ENCODE measurements at places on chromosomes 12 and 14.

- no peak for DNase-seq
Measured at GRCh38 chr12:28253161-28253641, 62.9 kb downstream of the CCDC91 start.

- DNase-seq: no peak
Measured at GRCh38 chr12:946631-947030, 2.9 kb downstream of the RAD52 start.

DNA sequence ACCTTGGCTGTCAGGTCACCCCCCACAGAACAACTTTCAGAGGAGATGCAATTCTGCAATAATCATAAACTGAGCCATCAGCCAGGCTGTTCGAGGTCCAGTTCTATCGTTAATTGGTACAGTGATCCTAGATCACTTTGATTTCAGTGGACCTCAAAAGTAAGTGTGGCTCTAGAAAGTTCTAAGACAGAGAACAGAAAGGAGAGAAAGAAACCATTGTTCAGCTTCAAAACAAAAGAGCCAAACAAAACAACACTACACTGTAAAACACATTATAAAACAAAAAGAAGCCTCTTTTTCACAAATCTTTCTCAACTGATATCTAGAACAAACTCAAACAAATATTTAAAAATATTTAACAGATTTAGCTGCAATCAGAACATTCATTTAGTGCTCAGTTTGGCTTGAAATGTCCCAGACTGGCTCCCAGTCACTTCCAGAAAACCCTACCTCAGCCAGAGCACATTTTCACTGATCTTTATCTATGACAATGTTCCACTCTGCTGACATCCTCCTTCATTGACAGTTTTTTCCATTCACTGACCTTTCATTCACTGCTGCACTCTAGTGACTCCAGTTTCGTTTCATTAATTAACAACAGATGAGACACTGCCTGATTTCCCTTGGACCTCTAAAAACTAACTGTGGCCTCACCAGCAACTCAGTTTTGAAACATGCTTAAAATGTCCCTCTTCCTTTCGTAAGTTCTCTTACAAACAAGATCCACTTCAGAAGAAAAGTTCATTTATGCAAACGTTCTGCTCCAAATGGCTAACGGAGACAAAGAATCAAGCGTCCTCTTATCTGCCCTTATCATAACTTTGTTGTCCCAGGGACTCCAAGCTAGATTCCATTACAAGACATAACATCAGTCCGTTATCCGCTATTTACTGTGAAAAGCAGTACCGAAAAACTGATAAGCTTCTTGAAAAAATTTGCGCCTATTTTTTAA is 56.8 kb downstream of the DUSP16 start:
- DNase-seq: no peak

DNA sequence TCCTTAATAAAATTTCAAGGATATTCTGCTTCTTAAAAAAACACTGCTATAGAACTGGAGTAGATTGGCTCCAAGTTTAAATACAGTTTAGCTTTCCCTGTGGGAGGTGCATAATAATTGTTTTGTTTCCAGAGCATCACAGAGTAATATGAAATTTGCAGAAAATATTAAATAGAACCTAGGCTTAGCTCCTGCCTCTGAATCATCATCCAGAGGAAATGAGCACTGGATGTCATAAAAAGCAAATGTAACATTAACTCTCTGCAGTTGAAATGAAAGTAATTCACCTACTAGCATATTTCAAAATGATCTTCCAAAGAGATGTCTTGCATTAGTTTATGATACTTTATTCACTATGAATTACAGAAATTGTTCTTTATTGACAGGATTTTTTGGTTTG is 769.8 kb downstream of the C12orf50 start:
- no peak for DNase-seq

GRCh38 chr12:77947330-77947729 is 116.6 kb downstream of the NAV3 start:
- DNase-seq: no peak

- no peak for DNase-seq
Measured at GRCh38 chr12:55392032-55392795, 8.1 kb upstream of the OR6C65 start.

DNA sequence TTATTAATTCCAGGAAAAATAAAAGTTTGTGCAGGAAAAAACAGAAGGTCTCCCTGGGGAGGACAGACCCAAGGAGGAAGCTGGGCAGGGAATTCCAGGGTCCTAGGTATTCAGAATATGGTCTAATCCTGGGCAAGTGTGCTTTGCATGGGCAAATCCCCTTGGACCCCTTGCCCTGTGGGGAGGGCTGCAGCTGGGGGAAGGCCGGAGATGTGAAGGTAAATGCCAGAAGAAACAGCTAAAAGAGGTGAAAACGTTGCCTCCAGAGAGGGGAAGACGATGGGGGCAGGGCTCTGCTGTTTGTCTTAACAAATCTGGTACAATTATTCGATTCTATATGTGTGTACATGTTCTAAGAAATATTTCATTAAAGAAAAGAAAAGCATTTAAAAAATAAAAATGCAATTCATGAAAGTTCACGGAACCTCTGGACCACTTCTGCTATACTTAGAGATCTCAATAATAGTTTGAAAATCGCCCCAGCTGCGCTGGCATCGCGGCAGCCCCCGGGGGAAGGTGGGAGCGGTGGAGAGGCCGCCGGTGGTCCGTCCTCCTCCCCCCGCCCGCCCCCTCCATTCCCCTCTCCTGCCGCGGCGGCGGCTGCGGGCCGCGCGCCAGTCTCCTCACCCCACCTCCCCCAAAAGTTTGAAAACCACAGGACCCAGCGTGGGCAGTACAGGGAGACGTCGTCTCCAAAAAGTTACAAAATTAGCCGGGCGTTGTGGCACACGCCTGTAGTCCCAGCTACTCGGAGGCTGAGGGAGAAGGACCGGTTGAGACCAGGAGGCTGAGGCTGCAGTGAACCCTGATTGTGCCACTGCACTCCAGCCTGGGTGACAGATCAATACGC is 1.5 kb upstream of the PRPF40B start:
- DNase-seq: no peak

- no peak for DNase-seq
Measured at GRCh38 chr12:88750867-88751543, 170.7 kb upstream of the KITLG start.

DNA sequence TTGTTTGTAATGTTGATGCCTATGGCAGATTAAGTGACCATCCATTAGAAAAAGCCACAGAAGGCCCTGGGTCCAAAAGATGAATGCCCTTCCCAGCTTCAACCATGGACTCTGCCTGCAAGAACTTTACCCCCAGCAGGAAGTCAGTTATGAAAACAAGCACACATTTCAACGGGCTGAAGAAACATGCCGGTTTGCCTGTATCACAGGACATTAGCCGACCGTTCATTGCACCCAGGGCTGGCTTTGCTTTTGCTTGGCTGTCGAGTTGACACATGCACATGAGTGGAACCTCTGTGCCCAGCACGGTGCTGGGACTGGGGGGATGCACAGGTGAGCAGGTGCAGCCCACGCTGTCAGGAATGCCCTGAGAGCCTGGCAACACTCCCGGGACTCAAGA is 1087.0 kb downstream of the BCL11B start:
- DNase-seq: no peak

DNA sequence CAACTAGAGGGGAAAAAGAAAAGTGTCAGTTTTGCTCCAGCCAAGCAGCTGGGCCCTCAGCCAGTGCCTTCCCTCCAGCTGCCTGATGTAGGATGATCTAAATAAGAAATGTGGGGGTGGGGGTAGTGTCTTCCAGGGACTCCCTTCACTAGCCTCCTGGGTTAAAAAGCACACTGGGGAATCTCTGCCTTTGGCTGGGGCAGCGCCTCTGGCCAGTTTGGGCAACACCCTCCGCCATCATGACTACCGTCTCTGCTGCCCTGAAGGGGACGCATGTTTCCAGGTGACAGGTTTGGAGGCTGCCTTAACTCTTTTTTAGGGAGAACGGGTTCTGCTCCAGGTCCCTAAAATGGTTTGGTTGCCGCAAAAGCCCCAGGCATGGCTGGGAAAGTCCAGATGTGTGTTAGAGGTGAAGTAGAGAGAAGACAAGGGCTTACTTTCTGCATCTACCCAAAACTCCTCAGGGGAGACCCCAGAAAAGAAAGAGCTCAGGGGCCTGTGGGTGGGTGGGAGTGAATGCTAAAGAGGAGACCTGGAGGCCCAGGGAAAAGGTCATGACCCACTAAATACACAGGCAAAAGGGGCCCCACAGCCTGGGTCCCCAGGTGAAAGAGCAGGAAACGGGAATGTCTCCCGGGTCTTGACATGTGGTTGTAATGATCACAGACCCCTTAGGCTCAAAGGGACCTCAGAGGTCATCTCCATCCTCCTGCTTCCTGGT is 132.8 kb upstream of the CCND2 start:
- DNase-seq: no peak

DNA sequence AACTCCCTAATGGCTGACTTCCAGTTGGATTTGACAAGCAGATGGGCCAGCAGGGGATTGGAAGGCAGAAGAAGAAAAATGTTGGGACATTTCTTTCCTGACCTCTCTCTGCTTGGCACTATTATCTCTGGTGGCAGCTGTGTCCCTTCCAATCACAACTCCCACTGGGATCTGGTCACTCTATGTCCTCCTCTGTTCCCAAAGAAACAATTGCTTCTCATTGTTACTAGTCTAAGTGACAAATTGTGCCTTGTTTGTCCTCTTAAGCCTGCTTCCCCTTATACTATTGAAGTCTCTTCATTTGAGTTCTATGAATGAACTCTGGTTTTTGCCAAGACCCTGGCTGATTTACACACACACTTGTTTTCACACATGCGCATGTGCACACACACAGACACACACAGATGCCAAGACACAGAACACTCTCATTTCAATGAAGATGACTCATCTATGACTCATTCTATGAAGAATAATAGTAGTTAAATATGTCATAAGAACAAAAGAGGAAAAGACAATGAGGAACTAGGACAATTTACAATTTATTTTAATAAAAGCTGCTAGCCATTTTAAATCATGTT is 83.0 kb upstream of the FAR2 start:
- DNase-seq: no peak

DNA sequence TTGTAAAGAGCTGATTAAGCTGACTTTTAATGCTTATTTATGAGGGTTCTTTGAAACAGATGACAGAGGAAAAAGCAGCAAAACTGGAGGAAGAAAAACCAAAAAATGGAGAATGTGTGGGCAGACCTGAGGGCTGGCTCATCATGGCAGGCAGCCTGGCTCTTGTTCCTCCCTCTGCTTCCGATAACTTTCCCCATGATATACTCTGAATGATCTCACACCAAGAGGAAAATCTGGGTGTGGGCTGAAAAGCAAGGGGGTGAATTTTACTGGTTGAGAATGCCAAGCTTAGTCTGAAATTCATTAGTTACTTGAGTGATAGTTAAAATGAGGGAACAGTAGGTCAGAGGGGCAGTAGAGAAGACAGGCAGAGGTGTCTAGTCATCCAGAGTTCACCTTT is 330.1 kb upstream of the PRICKLE1 start:
- no peak for DNase-seq

DNA sequence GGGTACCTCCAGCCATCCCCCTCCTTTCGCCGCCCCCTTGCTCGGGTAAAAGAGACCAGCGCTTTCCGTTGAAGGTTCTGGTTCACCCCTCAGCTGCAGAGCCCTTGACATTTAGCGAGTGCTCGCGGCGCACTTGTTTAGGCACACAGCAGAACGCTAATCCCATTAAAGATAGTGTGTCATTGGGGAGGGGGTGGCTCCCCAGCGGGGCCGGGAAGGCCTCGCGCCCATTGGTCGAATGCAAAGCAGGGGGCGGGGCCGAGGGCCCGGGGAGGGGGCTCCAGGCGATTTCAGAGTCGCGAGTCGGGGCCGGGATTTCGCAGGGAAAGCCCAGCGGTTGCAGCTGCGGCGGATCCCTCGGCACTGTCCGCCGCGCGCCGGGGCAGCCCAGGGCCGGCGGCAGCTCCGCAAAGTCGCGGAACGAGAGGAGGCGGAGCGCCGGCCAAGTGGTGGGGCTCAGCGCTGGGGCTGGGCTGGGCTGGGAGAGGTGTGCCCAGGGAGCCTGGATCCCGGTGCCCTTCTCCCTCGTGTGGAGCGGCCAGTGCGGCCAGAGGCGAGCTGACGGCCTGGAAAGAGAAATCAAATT is 122.9 kb downstream of the TSPAN9 start:
- DNase-seq: peak; percentile 52

- DNase-seq: no peak
Measured at GRCh38 chr12:62840806-62841205, 94.1 kb downstream of the PPM1H start.

Measured in T1000 (cell line).